Astrocyte (in vitro differentiated cells and primary cell): ENCODE measurements at places on chromosomes 2 and 18. TPM values are rescaled to one million over a fixed set of nuclear protein-coding genes. Genes with fewer than 3 reads are reported as not detected.

Gene MEP1B
- total RNA-seq = not detected in 2 replicates

DNA sequence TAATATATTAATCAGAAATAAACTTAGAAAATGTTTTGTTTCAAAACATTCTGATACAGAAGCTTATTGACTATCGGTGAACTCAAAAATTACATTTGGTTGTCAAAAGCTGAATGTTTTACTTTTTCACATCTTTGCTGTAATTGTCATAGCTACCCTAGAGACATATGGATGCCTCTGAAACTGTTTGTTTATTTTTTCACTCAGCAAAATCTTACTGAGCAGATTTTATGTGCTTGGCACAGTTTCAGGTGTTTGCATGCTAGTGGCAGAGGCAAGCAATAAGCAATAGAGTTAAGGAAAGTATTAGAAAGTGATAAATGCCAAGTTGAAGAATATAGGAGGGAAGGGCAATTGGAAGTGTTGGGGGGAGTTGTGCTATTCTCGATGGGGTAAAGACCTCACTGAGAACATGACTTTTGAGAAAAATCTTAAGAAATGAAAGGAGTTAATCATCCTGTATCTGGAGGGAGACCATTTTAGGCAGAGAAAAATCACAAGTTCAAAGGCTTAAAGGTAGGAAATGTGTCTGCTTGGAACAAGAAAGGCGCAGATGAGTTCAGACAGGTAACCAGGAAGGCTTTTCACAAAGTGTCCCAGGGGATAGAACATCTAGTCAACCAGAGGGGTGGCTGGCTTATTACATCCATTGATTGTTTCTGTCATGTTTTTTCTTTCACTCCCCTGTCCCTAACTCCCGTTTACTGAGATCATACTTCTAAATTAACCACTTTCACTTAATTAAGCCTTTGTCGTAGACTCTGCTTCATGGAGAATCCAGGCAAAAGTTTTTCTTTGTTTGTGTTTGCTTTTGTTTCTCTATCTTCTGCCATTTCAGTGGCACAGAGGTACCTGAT lies 27.2 kb upstream of the COBLL1 start:
- H3K27ac ChIP-seq = no peak overlapping the region
- no peaks in the 10 kb centered on the region for H3K27me3 ChIP-seq
- H3K36me3 ChIP-seq = no peaks in the 10 kb centered on the region
- H3K4me3 ChIP-seq = no peak overlapping the region
- H3K4me1 ChIP-seq = no peaks in the 10 kb centered on the region

DNA sequence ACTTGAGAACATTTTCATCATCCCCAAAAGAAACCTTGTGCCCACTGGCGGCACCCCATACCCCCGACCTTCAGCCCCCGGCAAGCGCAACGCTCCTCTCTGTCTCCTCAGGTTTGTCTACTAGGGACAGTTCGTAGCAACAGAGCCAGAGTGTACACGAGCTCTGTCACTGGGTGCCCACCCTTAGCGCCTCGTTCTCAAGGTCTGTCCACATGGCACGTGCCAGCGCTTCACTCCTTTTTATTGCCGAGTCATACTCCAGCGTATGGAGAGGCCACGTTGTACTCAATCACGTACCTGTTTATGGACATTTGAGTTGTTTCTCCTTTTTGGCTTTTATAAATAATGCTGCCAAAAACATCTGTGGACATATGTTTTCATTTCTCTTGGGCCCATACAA lies 30.3 kb upstream of the GPC1 start:
- no peaks in the 10 kb centered on the region for H3K36me3 ChIP-seq
- H3K27me3 ChIP-seq = no peaks in the 10 kb centered on the region
- no peak overlapping the region for H3K4me3 ChIP-seq

DNA sequence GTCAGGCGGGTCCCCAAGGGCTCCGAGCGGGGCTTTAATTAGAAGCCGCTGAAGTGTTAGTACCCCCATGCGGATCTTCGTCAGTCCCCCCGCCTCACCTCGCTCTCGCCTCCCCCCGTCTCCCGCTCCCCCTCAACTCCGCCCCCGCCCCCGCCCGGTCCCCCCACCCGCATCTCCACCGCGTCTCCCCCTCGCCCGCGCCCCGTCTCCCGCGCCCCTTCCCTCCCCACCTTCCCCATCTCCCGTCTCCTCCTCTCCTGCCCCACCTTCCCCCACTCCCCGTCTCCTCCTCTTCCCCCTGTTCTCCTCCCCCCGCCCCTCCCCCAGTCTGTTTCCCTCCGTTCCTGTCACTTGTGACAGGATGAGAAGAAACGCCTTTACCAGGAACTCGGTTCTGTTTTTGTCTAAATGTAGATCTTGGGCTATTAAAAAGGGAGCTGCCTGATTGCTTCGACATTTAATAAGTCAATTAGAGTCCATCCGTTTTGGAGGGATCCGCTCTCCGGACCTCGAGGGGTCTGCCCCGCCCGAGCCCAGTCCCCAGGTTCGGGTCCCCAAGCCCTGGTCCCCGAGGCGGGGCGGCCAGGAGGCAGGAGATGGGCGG lies 969 bp upstream of the ALKAL2 start:
- peak overlapping the region; percentile 63 for H3K4me3 ChIP-seq
- H3K36me3 ChIP-seq = no peaks in the 10 kb centered on the region
- DNase-seq = no peak
- peaks cover 10% of the 10 kb centered on the region for H3K27me3 ChIP-seq
- peaks cover 27% of the 10 kb centered on the region for H3K4me1 ChIP-seq
- no peak overlapping the region for H3K27ac ChIP-seq

DNA sequence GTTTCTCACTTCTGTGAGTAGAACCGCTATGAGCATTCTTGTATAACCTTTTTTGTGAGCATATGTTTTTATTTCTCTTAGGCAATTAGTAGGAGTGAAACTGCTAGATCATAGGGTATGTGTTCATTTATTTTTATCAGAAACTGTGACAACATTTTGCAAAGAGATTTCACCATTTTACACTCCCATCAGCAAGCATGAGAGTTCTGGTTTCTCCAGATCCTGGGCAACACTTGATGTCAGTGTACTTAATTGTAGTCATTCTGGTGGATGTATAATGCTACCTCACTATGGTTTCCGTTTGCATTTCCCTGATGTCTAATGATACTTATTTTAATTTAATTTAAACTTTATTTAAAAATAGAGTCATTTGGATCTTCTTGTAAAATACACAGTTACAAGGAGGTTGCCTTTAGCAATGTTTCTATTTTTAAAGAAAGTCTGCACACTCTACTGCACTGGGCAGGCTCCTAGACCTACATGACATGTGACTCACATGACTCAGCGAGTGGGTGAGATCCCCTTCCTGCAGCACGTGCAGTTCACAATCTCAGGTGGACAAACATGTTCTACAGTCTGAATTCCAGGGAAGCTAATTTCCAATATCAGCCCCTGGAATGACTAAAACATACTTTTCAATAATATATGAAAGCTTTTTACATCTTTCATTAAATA lies 127.0 kb upstream of the BCL2L11 start:
- H3K36me3 ChIP-seq = no peaks in the 10 kb centered on the region
- no peak overlapping the region for H3K4me3 ChIP-seq
- no peak overlapping the region for H3K27ac ChIP-seq
- DNase-seq = no peak
- peaks cover 19% of the 10 kb centered on the region for H3K27me3 ChIP-seq
- no peaks in the 10 kb centered on the region for H3K4me1 ChIP-seq

GRCh38 chr2:159595410-159596046 lies 20.8 kb downstream of the BAZ2B start:
- H3K27ac ChIP-seq = no peak overlapping the region
- H3K4me3 ChIP-seq = no peak overlapping the region
- peak; percentile 27 for DNase-seq

Gene ALK
- total RNA-seq = 0.16 and 0.46 TPM in 2 replicates

- H3K4me3 ChIP-seq = no peak overlapping the region
- H3K27ac ChIP-seq = no peak overlapping the region
These were observed 109.9 kb downstream of the COPS8 start for GRCh38 chr2:237195396-237196120.

DNA sequence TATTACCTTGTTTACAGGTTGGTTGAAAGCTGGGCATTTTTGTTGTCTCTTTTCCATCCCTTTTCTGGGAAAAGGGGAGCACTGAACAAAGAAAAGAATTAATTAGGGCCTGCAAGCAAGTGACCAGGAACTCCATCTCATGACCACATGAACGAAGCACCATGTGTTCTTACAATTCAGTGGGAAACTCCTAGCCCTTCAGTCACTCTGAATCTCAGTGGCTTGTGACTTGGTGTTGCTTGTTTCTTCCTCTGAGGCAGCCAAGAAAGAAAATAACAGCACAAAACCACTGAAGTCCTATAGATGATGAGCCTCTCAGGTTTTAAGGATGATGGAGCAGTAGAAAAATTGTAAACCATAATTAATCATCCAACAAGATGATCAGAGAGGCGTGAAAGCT lies 129.1 kb upstream of the CAB39 start:
- H3K27ac ChIP-seq = peak overlapping the region; percentile 61
- no peak overlapping the region for H3K4me3 ChIP-seq
- no peaks in the 10 kb centered on the region for H3K36me3 ChIP-seq
- H3K27me3 ChIP-seq = no peaks in the 10 kb centered on the region
- peaks cover 4% of the 10 kb centered on the region for H3K4me1 ChIP-seq

DNA sequence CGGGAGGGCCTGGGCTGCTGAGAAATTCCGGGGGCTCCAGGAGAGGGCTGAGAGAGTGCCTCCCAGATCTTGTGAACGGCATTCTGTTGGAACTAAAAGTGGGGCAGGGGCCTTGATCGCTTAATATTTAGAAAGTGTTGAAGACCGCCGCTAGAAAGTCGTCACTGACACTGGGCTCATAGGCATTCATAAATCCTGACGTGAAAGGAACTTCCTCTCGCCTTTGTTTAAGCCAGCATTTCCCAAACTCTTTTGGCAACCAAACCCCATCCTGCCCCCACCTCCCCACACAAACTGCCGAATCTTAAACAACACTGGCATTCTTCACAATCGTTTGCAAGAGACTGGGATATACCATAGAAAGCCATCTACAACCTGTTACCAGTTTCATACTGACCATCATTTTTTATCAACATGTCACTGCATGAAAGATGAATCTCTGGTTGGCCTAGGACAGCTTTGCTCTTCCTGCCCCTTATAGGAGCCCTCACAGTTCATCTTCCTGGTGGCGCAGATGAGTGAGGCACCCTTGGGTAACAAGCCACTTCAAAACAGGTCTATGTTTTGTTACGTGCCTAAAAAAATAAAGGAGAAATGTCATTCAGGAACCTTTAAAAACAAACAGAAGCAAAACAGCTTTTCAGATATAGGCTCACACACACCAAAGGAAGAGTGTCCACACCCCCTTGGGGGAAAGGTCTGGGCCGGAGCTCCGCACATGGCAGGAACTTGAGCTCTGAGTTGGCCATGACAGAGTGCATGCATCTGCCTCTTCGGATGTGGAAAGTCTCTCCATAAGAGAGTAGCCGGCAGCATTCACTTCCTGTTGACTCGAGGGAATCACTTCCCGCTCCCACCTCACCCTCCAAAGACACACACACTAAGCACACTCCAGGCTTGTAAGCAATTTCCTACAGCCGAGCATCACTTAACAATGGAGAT lies 13.0 kb downstream of the MTERF4 start:
- H3K36me3 ChIP-seq = peaks cover 28% of the 10 kb centered on the region
- no peaks in the 10 kb centered on the region for H3K4me1 ChIP-seq
- DNase-seq = no peak
- no peak overlapping the region for H3K4me3 ChIP-seq
- no peaks in the 10 kb centered on the region for H3K27me3 ChIP-seq

- H3K36me3 ChIP-seq = no peaks in the 10 kb centered on the region
- H3K4me1 ChIP-seq = no peaks in the 10 kb centered on the region
- H3K27me3 ChIP-seq = no peaks in the 10 kb centered on the region
- no peak overlapping the region for H3K27ac ChIP-seq
These were observed 94.2 kb upstream of the DLX2 start for GRCh38 chr2:172196768-172197431.
